ENCODE measurements at places on chromosomes 11 and 22.

DNA sequence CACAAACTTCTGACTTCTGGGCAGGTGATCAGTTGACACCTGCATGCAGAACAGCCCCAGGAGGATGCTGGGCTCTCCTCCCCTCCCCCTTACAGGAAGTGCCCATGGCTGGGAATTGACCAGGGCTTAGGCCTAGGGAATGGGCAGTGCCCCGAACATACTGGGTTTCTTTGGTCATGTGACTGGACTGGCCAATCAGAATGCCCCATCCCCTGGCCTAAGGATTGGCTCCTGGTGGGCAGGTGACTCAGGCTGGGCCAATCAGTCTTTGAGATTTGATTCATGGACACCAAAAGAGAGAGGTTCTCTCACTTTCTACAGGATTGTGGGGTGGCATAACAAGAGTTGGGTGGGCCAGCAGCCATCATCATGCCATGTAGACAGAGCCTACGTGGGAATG lies 37.1 kb downstream of the MCM5 start:
- peak; percentile 38 for DNase-seq

- no peak for DNase-seq
Observed at GRCh38 chr11:28820296-28820989, 712.3 kb downstream of the METTL15 start.

- no peak for DNase-seq
Observed at GRCh38 chr22:49140911-49141665, 686.6 kb downstream of the BRD1 start.

DNA sequence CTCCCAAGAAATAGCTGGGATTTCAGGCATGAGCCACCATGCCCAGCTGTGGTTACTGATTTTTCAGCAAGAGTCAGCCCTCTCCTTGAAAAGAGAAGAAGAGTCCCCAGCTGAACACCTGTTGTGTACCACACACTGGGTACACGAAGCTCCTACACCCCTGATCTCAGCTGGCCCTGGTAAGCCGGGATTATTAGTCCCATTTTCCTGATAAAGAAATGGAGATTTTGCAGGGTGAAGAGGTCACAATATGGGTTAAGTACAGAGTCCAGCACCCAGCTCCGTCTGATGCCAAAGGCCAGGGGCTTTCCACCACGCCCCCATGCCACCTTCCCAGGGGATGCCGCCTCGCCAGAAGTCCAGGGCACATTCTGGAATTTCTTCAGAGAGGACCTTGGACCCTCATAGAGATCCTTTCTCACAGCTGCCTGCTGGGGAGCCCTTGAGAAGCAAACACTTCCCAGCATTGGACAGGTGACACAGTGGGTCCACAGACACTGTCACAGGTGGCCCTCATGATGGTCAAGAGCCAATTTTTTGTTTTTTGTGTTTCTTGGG lies 19.8 kb upstream of the HMOX1 start:
- DNase-seq, result no peak

- no peak for DNase-seq
Observed at GRCh38 chr11:106523171-106523570, 445.7 kb downstream of the AASDHPPT start.

Measured in hematopoietic multipotent progenitor cell treated with erythropoietin and hydrocortisone succinate and interleukin-3 and kit ligand, for 17 days (in vitro differentiated cells).